CD4-positive, alpha-beta memory T cell (primary cell): ENCODE measurements at places on chromosomes 12 and 14.
A peak's percentile ranks its signal among the peaks of the same experiment; 100 is the strongest.

- no peak for DNase-seq
Measured at GRCh38 chr12:122757568-122757967, 4.9 kb downstream of the DENR start.

DNA sequence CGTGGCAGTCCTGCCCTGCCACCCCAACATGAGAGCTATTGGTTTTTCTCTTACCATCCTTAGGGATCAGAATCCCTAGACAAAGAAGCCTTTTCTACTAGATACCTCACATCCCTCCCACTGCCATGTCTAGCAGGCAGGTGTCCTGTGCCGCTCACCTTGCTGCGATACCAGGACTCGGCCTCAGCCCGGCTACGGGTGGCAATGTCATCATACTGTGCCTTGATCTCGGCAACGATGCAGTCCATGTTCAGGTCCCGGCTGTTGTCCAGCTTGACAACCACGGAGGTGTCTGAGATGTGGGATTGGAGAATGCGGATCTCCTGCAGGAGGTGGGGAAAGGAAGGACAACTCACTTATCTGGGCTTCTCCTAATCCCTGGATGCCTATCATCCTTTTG is 4.5 kb downstream of the KRT83 start:
- no peak for DNase-seq

DNA sequence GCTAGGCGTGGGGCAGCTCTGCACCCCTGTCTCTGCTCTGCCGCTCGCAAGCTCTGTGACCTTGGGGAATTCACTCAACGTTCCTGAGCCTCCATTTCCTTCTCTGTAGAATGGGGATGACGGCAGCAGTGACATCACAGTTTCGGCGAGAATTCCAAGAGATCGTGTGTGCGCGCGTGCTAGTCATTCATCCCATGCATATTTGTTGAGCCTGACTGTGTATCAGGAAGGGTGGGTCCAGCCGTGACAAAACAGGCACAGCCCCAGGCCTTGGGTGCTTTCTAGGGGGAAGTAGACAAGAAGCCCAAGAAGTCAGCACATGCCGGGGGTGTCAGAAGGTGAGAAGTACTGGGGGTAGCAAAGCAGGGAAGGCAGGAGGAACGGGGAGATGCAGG is 145.6 kb upstream of the NCOR2 start:
- DNase-seq = no peak

- no peak for DNase-seq
Measured at GRCh38 chr12:57247041-57247440, 3.9 kb downstream of the STAC3 start.

- no peak for DNase-seq
Measured at GRCh38 chr12:107459641-107460040, 226.0 kb upstream of the PWP1 start.

DNA sequence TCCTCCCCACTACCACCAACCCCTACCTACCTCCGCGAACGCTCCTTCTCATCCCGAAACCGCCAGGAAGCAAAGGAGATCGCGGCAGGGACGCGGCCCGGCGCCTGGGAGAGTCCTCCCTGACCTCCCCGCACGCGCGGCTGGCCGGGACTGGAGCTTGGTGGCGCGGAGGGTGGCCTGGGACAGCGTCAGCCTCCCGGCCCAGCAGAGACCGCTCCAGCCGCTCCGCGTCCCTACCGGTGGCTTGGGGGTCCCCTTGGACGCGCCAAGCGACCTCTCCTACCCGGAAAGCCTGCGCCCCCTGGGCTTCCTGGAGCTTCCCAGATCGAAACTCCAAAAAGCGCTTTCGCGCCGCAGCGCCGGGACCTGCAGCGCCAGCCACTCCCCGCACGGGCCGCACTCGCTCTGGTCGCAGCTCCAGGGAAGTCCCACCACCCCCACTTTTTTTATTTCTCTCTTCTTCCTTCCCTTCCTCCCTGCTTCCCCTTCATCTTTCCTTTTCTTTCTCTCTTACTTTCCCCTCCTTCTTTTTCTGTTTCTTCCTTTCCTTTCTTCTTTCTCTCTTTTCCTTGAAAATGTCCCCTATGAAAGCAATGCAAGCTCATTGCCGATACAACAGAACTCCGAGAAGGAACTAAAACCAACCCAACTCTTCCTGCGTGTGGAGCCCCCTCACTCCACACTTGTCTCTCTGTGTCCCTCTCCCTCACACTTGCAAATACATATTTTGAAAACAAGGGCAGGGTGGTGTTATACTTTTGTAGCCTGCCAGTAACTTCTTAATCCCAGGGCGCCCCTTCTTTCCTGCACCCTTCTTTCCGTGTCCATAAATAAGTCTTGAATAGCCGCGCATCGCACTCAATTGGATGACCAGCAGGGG is 3.8 kb downstream of the DIO3 start:
- no peak for DNase-seq

DNA sequence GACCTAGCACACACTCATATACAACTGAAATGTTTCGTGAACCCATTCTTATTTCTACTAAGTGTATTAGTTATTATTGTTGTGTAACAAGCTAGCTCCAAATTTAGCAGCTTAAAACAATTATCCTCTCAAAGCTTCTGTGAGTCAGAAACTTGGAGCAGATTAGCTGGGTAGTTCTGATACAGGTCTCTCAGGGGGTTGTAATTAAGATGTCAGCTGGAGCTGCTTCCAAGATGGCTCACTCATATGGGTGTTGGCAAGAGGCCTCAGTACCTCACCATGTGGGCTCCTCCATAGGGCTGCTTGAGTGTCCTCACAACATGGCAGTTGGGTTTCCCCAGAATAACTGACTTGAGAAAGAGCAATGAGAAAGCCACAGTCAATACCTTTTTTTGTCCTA is 9.8 kb downstream of the GPR135 start:
- no peak for DNase-seq

- DNase-seq = no peak
Measured at GRCh38 chr12:120628919-120629318, 11.5 kb upstream of the CABP1 start.

- no peak for DNase-seq
Measured at GRCh38 chr14:58812050-58812910, 174.5 kb downstream of the DACT1 start.

GRCh38 chr14:83960832-83961512 is 1569.0 kb upstream of the FLRT2 start:
- DNase-seq = no peak

DNA sequence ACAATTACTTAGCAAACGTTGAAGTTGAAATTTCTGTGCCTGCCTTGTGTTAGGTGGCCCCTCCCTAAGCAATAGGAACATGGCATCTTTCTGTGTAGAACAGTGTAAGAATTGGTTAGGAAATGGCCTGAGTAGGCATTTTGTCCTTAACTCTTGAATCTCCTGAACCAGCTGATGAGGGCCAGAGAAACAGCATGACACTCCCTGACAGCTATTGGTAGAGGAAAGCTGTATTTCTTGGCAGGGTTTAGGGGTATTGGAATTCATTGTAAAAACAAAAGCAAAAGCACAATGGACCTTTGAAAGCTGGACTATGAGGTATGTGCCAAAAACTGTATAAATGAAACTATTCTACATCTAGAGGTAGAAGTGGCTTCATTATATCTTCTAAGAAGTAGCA is 40.6 kb upstream of the LRTM2 start:
- no peak for DNase-seq

- no peak for DNase-seq
Measured at GRCh38 chr12:12115514-12115913, 44.8 kb downstream of the BCL2L14 start.

GRCh38 chr12:68476794-68477193 is 133.9 kb upstream of the RAP1B start:
- no peak for DNase-seq

DNA sequence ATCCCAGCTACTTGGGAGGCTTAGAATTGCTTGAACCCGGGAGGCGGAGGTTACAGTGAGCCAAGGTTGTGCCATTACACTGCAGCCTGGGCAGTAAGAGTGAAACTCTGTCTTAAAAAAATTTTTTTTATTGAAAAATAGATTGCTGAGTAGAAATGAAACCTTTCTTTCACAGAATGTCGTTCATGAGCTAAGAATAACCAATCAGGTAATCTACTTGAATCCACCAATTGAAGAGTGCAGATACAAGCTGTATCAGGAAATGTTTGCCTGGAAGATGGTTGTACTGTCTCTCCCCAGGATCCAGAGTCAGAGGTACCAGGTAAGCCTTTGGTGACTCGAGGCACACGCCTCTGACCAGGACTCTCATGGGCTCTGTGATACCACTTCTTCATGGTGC is 27.0 kb downstream of the DYNC1H1 start:
- DNase-seq = no peak

GRCh38 chr12:41709463-41710285 is 435.0 kb downstream of the GXYLT1 start:
- DNase-seq = no peak

GRCh38 chr12:54358191-54358944 is 5.9 kb downstream of the GPR84 start:
- peak; percentile 43 for DNase-seq

DNA sequence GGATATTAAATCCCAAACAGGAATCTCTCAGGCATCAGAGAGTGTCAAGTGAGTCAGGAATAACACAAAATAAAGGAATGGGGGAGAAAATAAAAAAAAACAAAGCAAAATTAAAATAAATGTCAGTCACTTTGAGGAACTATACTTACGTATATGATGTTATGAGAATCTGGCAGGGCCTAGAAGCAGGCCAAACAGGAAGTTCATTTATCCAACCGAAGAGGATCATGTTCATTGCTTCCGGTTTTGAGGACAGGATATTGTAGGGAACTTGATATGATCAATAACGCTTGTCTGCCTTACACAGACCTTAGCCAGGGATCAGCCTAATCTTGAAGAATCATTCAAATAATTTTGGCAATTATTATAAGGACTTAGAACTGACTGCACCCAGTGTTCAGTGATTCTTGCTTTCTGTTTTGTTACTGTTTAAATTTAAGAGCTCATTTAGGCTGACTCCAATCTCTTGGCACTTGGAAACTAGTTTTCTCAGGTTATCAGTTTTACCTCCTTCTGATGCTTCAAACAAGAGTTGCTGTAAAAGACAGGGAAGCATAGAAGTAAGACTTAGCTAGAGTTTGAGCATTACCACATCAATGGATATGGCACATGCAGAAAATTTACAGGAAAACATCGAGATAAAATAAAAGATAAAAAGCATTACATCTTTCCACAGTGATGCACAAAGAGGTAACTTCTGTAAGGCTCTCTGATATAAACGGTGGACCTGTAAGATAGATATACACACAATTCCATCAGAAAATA is 53.4 kb downstream of the ZFC3H1 start:
- peak; percentile 1 for DNase-seq

- DNase-seq = no peak
Measured at GRCh38 chr14:65790172-65790815, 377.8 kb downstream of the FUT8 start.

DNA sequence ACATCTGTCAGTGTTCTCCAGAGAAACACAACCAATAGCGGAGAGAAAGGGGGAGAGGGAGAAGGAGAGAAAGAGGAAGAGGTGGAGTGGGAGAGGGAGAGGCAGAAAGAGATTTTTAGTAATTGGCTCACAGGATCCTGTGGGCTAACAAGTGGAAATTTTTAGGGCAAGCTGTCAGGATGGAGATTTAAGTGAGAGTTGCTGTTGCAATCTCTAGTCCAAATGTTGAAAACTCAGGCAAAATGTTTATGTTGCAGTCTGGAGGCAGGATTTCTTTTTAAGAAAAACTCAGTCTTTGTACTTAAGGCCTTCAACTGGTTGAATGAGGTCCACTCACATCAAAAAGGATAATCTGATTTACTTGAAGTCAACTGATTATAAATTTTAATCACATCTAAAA is 12.5 kb upstream of the GLIPR1L2 start:
- DNase-seq = no peak

DNA sequence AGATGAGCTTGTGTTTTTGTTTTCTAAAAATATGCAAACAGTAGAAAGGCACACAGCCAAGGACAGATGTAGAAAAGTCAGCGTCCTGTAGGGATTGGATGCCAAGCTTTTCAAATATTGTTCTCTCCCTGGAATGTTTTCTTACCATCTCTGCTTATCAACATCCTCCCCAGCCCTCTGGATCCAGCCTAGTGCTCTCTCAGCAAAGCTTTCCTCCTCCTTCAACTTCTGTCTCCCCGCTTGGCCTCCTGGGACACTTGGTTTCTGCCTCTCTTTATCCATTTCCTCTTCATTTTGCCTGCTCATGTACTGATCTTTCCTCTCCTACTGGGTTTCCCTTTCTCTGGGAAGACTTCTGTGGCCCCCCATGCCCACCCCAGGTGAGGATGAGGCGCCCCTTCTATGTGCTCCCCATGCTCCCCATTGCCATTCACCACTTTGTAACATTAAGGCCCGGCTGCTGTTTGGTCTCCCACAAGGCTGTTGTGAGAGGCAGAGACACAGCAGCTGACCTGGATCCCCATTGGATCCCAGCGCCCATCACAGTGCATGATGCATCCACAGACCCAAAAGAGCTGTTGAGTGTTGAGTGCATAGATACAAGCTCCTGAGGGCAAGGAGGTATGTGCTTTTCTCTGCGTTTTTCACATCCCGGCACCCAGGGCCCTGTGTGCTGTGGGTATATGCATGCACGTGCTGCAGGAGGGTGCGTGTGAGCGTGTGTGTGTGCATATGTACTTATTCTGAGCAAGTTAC is 38.2 kb downstream of the EVL start:
- DNase-seq = no peak

GRCh38 chr12:9333161-9333560 is 125.0 kb upstream of the PZP start:
- no peak for DNase-seq

- DNase-seq = no peak
Measured at GRCh38 chr12:121575952-121576625, 4.7 kb downstream of the KDM2B start.

GRCh38 chr12:94327809-94328208 is 131.9 kb downstream of the CEP83 start:
- no peak for DNase-seq

DNA sequence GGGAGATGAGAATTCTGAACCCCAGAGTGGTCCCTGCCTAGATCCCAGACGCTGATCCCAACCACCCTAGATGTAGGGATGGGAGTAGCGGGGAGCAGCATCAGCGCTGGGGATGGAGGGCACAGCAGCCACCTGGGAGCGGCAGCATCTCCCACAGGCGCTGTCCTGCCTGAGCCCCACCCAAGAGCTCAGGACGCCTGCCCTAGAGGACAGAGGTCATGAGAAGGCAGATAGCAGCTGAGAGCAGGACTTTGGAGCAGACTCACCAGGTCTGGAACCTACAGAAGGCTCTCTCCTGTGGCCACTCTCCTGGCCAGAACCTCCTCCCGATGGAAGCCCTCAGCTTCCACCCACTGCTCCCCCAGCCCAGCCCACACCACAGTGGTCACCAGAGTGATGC is 7.2 kb downstream of the CCDC85C start:
- DNase-seq = no peak

- DNase-seq = no peak
Measured at GRCh38 chr12:3231399-3231876, 154.3 kb downstream of the TSPAN9 start.

DNA sequence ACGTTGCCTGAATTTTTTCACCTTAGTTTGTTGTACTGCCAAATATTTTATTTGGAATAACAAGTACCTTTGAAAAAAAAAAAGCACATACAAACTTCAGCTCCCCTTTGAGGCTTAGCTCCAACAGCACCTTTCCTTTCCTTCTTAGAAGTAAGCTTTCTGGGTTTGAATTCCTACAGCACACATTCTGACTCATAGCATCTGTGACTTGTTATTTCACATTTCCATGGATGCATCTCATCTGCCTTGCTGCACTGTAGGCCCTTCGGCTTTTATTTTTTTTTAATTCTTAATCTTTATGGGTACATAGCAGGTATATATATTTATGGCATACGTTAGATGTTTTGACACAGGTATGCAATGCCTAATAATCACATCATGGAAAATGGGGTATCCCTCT is 7.2 kb downstream of the LGALS3 start:
- DNase-seq = no peak
